ENCODE measurements at places on chromosomes 1 and 21. TPM values are rescaled to one million over a fixed set of nuclear protein-coding genes. Genes with fewer than 3 reads are reported as not detected.

GRCh38 chr1:24027838-24028468 is 47.8 kb upstream of the SRSF10 start:
- no peaks in the 10 kb centered on the region for H3K4me1 ChIP-seq
- H3K27me3 ChIP-seq = no peaks in the 10 kb centered on the region
- no peaks in the 10 kb centered on the region for H3K36me3 ChIP-seq
- no peak overlapping the region for H3K27ac ChIP-seq
- DNase-seq = no peak

DNA sequence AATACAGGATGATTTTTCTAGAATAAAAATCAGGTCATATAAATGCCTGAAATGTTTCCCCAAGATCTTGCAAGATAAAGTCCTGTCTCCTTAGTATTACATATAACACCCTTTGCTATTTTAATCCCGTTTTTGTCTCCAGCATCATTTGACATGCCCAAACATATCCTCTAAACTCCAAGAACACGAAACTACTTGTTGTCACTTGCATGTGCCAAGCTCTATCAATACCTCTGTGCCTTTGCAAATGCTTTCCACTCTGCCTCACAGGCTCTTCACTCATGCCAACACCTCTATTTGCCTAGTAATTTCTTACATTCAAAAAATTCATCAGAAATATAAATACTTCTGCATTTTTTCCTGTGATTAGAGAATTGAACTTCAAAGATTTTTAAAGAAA is 37.9 kb downstream of the LRRIQ3 start:
- H3K27me3 ChIP-seq = no peaks in the 10 kb centered on the region
- no peaks in the 10 kb centered on the region for H3K36me3 ChIP-seq
- no peaks in the 10 kb centered on the region for H3K4me1 ChIP-seq
- DNase-seq = no peak

- DNase-seq = no peak
- H3K4me3 ChIP-seq = no peak overlapping the region
- H3K36me3 ChIP-seq = peaks cover 6% of the 10 kb centered on the region
- H3K27ac ChIP-seq = no peak overlapping the region
- peaks cover 12% of the 10 kb centered on the region for H3K27me3 ChIP-seq
- H3K4me1 ChIP-seq = no peaks in the 10 kb centered on the region
Measured at GRCh38 chr1:230809256-230809990, 58.9 kb downstream of the C1orf198 start.

GRCh38 chr1:202725526-202725925 is 15.3 kb upstream of the SYT2 start:
- no peaks in the 10 kb centered on the region for H3K4me1 ChIP-seq
- H3K27ac ChIP-seq = no peak overlapping the region
- H3K27me3 ChIP-seq = no peaks in the 10 kb centered on the region
- no peak overlapping the region for H3K4me3 ChIP-seq

DNA sequence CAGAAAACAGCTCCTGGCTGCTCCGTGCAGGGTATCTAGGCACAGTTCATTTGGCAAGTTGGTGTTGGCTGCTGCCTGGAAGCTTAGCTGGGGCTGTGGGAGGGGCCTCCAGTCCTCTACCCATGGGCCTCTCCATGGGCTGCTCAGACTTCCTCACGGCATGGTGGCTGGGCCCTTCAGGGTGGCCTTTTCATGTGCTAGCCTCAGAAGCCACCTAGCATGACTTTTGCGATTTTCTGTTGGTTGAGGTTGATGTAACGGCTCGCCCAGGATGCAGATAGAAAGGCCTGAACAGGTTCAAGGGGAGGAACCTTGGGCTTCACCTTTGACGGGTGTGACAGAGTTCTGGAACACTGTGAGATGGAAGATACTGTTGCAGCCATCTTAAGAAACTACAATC is 25.8 kb upstream of the LHX4 start:
- H3K27me3 ChIP-seq = no peaks in the 10 kb centered on the region
- no peak overlapping the region for H3K27ac ChIP-seq
- DNase-seq = no peak
- H3K4me1 ChIP-seq = no peaks in the 10 kb centered on the region
- H3K4me3 ChIP-seq = no peak overlapping the region

Gene CFAP74
- not detected for total RNA-seq

- no peak overlapping the region for H3K4me3 ChIP-seq
- no peaks in the 10 kb centered on the region for H3K36me3 ChIP-seq
- peaks cover 7% of the 10 kb centered on the region for H3K27me3 ChIP-seq
- peaks cover 4% of the 10 kb centered on the region for H3K4me1 ChIP-seq
- H3K27ac ChIP-seq = no peak overlapping the region
- DNase-seq = no peak
Measured at GRCh38 chr1:115135681-115136080, 46.4 kb upstream of the TSPAN2 start.

DNA sequence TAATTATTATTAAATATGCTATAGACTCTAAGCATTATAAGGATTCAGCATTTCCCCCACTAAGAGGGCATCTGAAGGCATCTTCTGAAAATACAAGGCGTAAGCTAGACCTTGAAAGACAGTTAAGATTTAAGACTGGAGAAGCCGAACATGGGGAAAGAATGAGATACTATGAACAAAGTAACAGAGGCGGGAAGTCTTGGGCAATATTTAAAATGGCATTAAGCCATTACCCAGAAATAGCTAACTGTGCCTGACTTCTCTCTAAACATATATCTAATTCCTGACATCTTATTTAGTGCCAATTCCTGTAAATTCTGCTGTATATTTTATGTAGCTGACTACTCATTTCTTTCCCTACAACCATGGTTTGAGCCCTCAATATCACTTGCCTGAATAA is 20.9 kb downstream of the DPH5 start:
- H3K27ac ChIP-seq = no peak overlapping the region
- no peak for DNase-seq
- no peak overlapping the region for H3K4me3 ChIP-seq
- peaks cover 57% of the 10 kb centered on the region for H3K4me1 ChIP-seq
- H3K27me3 ChIP-seq = no peaks in the 10 kb centered on the region
- H3K36me3 ChIP-seq = peaks cover 54% of the 10 kb centered on the region

DNA sequence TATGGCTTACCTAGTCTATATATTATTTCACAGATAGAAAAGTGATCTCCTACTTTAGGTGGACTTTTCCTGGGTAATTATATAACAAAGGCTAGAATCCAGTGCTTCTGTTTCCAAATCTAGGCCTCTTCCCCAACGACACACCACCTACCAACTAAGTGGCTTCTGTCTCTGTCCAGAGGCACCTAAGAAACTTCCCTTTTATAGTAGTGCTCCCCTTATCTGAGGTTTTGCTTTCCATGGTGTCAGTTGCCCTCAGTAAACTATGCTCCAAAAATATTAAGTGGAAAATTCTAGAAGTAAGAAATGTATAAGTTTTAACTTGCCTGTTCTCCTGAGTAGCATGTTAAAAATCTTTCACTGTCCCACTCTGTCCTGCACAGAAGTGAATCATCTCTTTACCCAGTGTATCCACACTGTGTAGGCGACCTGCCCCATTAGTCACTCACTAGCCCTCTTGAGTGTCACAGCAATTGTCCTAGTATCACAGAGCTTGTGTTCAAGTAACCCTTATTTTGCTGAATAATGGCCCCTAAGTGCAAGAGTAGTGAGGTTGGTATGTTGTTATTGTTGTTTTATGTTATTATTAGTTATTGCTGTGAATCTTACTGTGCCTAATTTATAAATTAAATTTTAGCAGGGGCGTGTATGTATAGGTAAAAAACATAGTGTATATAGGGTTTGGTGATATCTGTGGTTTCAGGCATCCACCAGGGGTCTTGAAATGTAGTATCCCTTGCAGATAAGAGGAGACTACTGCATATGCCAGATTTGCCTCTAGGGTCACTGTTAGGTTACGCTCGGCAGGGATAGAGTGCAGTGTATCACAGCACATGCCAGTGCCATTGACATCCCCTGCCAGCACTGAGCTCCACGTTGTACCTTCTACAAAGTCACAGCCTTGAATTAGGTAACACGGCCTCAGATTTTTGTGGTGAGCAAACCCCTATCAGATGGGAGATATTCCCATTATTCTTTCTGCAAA is 14.7 kb upstream of the CD53 start:
- H3K4me1 ChIP-seq = peaks cover 27% of the 10 kb centered on the region
- H3K36me3 ChIP-seq = no peaks in the 10 kb centered on the region
- H3K27ac ChIP-seq = no peak overlapping the region
- no peaks in the 10 kb centered on the region for H3K27me3 ChIP-seq
- DNase-seq = no peak

Gene SYT6
- total RNA-seq = not detected

GRCh38 chr1:79089946-79090345 is 83.4 kb upstream of the ADGRL4 start:
- no peaks in the 10 kb centered on the region for H3K36me3 ChIP-seq
- no peak for DNase-seq
- H3K27ac ChIP-seq = no peak overlapping the region
- no peaks in the 10 kb centered on the region for H3K27me3 ChIP-seq

GRCh38 chr1:154813846-154814505 is 56.1 kb downstream of the KCNN3 start:
- H3K27ac ChIP-seq = no peak overlapping the region
- no peak overlapping the region for H3K4me3 ChIP-seq
- H3K4me1 ChIP-seq = peaks cover 17% of the 10 kb centered on the region
- no peaks in the 10 kb centered on the region for H3K36me3 ChIP-seq
- no peak for DNase-seq
- no peaks in the 10 kb centered on the region for H3K27me3 ChIP-seq

DNA sequence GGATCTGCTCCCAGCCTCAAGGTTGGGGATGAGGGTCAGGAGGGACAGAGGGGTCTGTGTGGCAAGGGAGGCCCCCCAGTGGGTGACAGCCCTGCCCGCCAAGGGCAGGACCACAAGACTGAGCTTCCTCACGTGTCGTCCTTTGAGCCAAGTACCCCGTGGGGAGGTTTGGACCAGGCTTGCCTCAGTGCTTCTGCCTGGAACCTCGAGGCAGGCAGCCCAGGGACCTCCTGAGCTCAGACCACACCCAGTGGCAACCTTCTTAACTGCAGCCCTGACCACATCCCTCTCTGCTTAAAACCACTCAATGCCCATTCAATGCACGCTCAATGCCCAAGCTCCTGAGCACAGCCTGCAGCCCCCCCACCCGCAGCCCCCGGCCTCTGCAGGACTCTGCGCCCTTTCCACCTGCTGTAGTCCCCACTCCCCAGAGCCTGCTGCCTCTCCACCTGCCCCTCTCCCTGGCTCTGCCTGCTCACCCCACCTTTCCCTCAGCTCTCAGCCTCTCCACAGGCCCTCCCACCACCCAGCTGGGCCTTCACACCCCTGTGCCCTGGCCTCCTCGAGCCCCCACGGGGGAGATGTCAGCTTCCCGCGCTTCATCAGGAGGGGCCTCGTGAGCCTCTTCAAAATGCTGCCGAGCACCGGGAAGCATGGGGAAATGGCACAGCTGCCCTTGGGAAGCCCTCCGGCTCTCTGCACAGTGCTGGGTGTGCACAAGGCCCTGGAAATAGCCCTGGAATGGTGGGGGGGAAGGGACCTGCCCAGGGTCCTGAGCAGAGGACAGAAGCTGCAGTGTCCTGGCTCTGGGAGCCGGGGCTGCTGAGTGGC is 129.3 kb upstream of the VAMP3 start:
- no peak overlapping the region for H3K4me3 ChIP-seq
- no peaks in the 10 kb centered on the region for H3K27me3 ChIP-seq
- H3K36me3 ChIP-seq = no peaks in the 10 kb centered on the region
- no peaks in the 10 kb centered on the region for H3K4me1 ChIP-seq

Gene CDK11B
- 36.3 TPM for total RNA-seq

DNA sequence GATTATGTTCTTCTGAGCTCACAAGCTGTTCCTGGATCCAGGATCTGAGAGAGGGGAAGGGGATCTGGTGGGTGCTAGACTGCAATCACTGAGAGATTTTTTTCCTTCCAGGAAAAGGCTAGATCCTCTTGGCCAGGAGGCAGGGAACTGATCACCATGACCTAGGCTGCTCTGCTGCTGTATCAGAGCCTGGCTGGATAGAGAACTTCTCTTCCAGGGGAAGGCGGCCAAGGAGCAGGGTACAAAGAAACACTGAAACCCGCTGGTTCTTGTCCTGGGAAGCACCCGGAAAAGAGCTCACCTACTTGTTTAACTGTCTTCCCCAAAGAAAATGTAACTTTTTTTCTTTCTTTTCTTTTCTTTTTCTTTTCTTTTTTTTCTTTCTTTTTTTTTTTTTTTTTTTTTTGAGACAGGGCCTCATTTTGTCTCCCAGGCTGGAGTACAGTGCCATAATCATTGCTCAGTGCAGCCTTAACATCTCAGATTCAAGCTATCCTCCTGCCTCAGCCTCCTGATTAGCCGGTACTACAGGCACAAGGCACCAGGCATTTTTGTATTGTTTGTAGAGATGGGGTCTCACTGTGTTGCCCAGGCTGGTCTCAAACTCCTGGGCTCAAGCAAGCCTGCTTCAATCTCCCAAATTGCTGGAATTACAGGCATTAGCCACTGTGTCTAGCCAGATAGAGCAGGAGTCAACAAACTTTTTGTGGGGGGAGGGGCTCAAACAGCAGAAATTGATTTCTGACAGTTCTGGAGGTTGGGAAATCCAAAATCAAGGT is 12.4 kb upstream of the RPS6KA1 start:
- no peaks in the 10 kb centered on the region for H3K36me3 ChIP-seq
- H3K4me3 ChIP-seq = no peak overlapping the region
- no peak overlapping the region for H3K27ac ChIP-seq
- no peak for DNase-seq
- H3K4me1 ChIP-seq = no peaks in the 10 kb centered on the region

GRCh38 chr21:25660233-25660632 is 21.2 kb downstream of the JAM2 start:
- H3K36me3 ChIP-seq = no peaks in the 10 kb centered on the region
- H3K4me3 ChIP-seq = no peak overlapping the region
- H3K27ac ChIP-seq = no peak overlapping the region
- H3K27me3 ChIP-seq = peaks cover 4% of the 10 kb centered on the region
- no peaks in the 10 kb centered on the region for H3K4me1 ChIP-seq

Gene PRAMEF4
- not detected for total RNA-seq

Gene ITLN2
- total RNA-seq = not detected

Gene NFASC
- total RNA-seq = 0.33 TPM

Gene C1orf141
- total RNA-seq = 0.11 TPM

DNA sequence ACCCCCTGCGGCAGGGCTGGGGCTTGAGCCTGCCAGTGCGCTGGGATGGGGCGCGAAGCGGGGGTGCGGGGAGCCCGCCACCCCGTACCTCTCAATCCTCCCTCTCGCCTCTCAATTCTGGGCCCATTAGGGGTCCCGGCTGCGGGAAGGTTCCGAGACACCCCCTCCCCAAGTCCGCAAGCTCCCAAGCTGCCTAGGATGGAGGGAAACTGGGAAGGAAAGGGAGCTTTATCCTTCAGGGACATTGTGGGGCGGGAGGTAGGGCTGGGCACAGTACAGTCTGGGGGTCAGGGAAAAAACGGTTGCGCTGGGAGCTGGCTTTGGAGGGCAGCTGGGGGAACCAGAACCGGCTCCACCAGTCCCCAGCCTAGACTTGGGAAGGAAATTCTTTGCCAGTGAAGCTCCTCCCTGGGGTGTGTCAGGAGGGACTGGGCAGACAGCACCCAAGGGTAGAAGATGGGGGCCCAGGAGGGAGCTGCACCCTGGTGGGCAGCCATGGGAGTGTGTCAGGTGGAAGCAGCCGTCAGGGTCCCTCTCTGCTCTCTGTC is 904 bp downstream of the GJB3 start:
- peaks cover 30% of the 10 kb centered on the region for H3K27me3 ChIP-seq
- DNase-seq = no peak
- H3K36me3 ChIP-seq = no peaks in the 10 kb centered on the region
- peaks cover 6% of the 10 kb centered on the region for H3K4me1 ChIP-seq
- H3K27ac ChIP-seq = no peak overlapping the region

- H3K36me3 ChIP-seq = no peaks in the 10 kb centered on the region
- H3K27ac ChIP-seq = no peak overlapping the region
- H3K4me1 ChIP-seq = peaks cover 9% of the 10 kb centered on the region
- H3K27me3 ChIP-seq = peaks cover 26% of the 10 kb centered on the region
- H3K4me3 ChIP-seq = no peak overlapping the region
- DNase-seq = no peak
Measured at GRCh38 chr1:247113094-247113497, 8.9 kb upstream of the ZNF669 start.
